Caco-2 (cell line): ENCODE measurements at places on chromosomes 3 and 15. TPM values are rescaled to one million over a fixed set of nuclear protein-coding genes. Genes with fewer than 3 reads are reported as not detected.

ISLR gene
- not detected in 2 replicates for total RNA-seq

LMAN1L gene
- total RNA-seq = not detected in 2 replicates

DNA sequence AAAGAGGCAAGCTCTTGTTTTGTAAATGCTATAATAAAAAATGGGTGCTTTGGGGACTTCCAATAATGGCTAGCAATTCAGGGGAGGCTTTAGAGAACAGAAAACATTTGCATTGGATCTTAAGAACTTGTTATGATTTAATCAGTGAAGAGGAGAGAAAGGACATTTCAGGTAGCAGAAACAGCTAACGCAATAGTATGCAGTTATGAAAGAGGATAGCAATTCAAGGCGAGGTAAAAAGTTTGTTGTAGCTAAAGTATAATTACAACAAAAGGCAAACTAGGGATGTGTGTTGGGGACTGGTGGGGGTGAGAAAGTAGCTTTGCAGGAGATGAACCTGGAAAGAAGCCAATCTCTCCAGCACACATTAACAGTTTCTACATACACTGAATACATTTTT is 558.7 kb upstream of the SEMA6D start:
- H3K27me3 ChIP-seq = no peaks in the 10 kb centered on the region
- no peaks in the 10 kb centered on the region for H3K36me3 ChIP-seq
- H3K4me3 ChIP-seq = no peak overlapping the region
- H3K4me1 ChIP-seq = peaks cover 8% of the 10 kb centered on the region
- DNase-seq = no peak

FGF7 gene
- total RNA-seq = 0.18 TPM in 1 of 2 replicates, not detected in the other

MESP2 gene
- total RNA-seq = 0.32 and 0.70 TPM in 2 replicates

DNA sequence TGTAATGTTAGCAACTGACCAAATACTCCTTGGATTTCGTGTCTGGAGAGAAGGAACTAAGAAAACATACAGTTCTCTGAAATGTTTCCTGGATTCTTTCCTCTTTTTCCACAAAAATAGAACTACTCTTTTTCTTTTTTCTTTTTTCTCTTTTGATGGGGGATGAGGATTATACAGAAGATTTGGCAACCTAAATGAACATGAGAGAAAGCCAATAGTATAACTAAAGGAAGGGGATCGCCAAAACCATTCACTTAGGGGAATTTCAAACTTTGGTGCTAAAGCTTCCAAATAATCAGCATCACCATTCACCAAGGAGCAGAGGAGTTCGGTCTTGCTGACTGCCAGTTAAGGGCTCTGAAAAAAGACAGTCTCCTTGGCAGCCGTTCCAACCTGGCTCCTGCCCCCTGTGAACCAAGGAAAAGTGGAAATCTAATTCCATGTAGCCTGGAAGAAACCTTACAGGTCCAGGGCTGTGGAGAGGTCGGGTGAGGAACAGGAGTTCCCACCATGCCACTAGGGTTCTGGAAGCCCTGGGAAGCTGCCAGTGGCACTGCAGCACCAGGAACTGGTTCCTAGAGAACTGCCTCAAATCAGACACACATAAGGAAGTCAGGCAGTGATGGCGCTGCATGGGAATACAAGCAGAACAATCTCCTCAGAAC is 176.9 kb downstream of the TNIK start:
- no peak overlapping the region for H3K4me3 ChIP-seq
- no peaks in the 10 kb centered on the region for H3K27me3 ChIP-seq
- H3K4me1 ChIP-seq = no peaks in the 10 kb centered on the region
- H3K27ac ChIP-seq = no peak overlapping the region

PSTPIP1 gene
- not detected in 2 replicates for total RNA-seq

GRCh38 chr15:27977696-27978095 is 121.4 kb downstream of the OCA2 start:
- H3K36me3 ChIP-seq = no peaks in the 10 kb centered on the region
- H3K27me3 ChIP-seq = no peaks in the 10 kb centered on the region
- no peak overlapping the region for H3K4me3 ChIP-seq
- H3K27ac ChIP-seq = no peak overlapping the region

OXSR1 gene
- 39.2 and 39.3 TPM in 2 replicates for total RNA-seq

CKMT1B gene
- 0.93 and 1.6 TPM in 2 replicates for total RNA-seq

DNA sequence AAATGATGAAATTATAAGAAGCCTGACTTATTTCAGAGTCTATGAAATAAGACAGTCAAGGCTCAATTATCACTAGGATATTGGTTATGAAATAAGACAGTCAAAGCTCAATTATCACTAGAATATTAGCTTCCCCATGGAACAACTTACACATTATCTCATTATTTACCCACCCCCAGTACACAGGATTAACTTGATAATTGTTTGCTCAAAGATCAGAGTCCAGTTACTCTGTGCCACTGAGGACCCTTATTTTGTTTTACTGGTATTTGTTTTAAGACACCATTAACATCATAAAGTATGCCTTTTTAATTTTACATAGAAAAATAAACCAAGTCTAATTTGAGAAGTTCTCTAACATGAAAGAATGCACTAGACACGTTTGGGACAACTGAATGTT is 225.4 kb downstream of the SI start:
- no peak for DNase-seq
- H3K4me3 ChIP-seq = no peak overlapping the region
- no peaks in the 10 kb centered on the region for H3K36me3 ChIP-seq
- no peaks in the 10 kb centered on the region for H3K4me1 ChIP-seq

FGF12 gene
- total RNA-seq = 0.41 TPM in 1 of 2 replicates, not detected in the other

MAPKAPK3 gene
- total RNA-seq = 40.1 and 43.5 TPM in 2 replicates

DNA sequence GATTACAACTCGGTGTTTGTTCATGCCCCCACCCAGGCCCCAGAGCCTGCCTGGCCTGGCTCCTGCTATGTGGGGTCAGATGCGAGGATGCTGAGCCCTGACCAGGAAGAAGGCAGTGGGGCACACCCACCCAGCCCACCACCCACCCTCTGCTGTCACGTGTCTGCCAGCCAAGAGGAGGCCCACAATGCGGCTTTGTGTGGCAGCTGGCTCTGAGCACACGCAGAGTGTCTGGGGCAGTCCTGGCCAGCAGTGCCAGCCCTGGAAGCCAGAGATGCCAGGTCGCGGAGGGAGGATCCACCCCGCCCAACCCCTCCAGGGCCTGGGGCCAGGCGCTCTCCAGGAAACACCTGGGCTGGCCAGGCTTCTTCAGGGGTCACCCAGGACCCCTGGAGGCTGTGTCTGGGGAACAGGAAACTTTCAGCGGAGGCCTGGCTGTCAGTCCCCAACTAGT is 26.4 kb upstream of the KLF13 start:
- no peaks in the 10 kb centered on the region for H3K36me3 ChIP-seq
- H3K4me1 ChIP-seq = peaks cover 34% of the 10 kb centered on the region
- no peaks in the 10 kb centered on the region for H3K27me3 ChIP-seq
- DNase-seq = no peak
- H3K4me3 ChIP-seq = no peak overlapping the region

- no peak overlapping the region for H3K27ac ChIP-seq
- DNase-seq = no peak
- peaks cover 21% of the 10 kb centered on the region for H3K4me1 ChIP-seq
- no peaks in the 10 kb centered on the region for H3K36me3 ChIP-seq
- H3K4me3 ChIP-seq = no peak overlapping the region
Observed at GRCh38 chr15:62901909-62902546, 140.5 kb upstream of the TPM1 start.

- H3K4me3 ChIP-seq = no peak overlapping the region
- no peaks in the 10 kb centered on the region for H3K27me3 ChIP-seq
- H3K27ac ChIP-seq = no peak overlapping the region
Observed at GRCh38 chr15:97684249-97684648, 276.3 kb upstream of the ARRDC4 start.
